ENCODE measurements at places on chromosomes 1 and 21. TPM values are rescaled to one million over a fixed set of nuclear protein-coding genes. Genes with fewer than 3 reads are reported as not detected.
A peak's percentile ranks its signal among the peaks of the same experiment; 100 is the strongest.

- H3K27ac ChIP-seq: no peak overlapping the region
- H3K4me1 ChIP-seq: no peaks in the 10 kb centered on the region
- no peaks in the 10 kb centered on the region for H3K27me3 ChIP-seq
- H3K4me3 ChIP-seq: no peak overlapping the region
- H3K36me3 ChIP-seq: no peaks in the 10 kb centered on the region
These were observed 127.3 kb downstream of the DSCAM start for GRCh38 chr21:40719615-40720014.

GRCh38 chr1:207844371-207844770 lies 66.6 kb downstream of the CD34 start:
- no peak for DNase-seq
- H3K36me3 ChIP-seq: no peaks in the 10 kb centered on the region
- H3K27me3 ChIP-seq: no peaks in the 10 kb centered on the region

DNA sequence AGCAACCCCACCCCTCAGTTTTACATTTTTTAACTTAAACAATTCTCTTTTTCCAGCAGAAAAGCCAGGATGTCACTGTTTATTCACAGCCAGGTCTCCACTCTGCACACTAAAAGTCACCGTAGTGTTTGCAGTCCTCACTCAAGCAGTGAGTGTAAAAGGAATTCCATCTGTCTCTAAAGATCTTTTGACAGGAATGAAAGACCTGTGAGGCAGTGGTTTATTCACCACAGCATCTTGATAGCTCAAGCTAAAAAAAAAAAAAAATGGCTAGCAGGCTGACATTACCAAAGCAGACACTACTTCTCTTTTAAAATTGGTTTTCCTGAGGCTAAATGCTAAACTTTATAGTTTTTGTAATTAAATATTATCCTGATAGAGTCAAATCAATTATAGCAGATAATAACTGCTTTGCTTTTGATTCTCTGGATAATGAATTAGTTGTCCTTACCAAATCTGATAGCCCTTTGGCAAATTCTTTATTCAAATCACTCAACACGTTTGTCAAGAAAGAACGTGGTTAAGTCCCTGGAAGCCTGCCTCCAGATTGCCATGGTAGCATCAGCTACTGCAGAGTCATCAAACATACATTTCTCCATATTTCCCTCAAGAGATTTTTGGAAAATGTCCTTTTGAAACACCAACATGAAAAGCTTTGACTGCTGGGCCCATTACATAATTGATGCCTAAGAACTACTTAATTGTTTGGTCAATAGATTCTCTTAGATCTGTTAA lies 22.2 kb upstream of the SLC5A9 start:
- no peak for DNase-seq
- peaks cover 14% of the 10 kb centered on the region for H3K4me1 ChIP-seq
- peaks cover 21% of the 10 kb centered on the region for H3K27me3 ChIP-seq
- no peaks in the 10 kb centered on the region for H3K36me3 ChIP-seq
- no peak overlapping the region for H3K4me3 ChIP-seq

GRCh38 chr1:173914366-173914871 lies 2.7 kb downstream of the SERPINC1 start:
- no peak overlapping the region for H3K27ac ChIP-seq
- H3K4me3 ChIP-seq: no peak overlapping the region
- peak; percentile 79 for DNase-seq
- no peaks in the 10 kb centered on the region for H3K36me3 ChIP-seq
- no peaks in the 10 kb centered on the region for H3K4me1 ChIP-seq

DNA sequence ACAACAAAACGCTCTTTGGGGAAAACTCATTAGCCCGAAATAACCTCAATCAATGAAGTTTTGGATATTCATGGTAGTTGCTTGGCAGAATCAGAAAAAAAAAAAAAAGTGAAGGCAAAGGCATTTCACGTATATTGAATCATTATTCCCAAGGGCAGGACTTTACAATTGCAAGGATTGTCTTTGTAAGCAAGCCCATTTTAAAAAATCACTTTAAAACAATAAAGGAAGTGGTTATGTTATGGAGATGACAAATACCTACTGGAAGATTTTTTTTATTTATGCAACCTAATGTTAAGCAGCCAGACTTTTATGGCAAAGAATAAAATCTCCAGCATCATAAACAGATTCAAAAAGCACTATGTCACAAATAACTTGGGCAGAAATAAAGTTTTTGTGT lies 9.3 kb downstream of the GJB4 start:
- no peaks in the 10 kb centered on the region for H3K4me1 ChIP-seq
- H3K27me3 ChIP-seq: peaks cover 4% of the 10 kb centered on the region
- no peak overlapping the region for H3K27ac ChIP-seq
- H3K36me3 ChIP-seq: no peaks in the 10 kb centered on the region
- no peak for DNase-seq

GRCh38 chr1:10210841-10211804 lies 753 bp downstream of the KIF1B start:
- peak; percentile 93 for DNase-seq
- H3K4me1 ChIP-seq: peaks cover 19% of the 10 kb centered on the region
- H3K27me3 ChIP-seq: no peaks in the 10 kb centered on the region
- H3K4me3 ChIP-seq: peak overlapping the region; percentile 99
- peak overlapping the region; percentile 94 for H3K27ac ChIP-seq

- no peak overlapping the region for H3K4me3 ChIP-seq
- no peaks in the 10 kb centered on the region for H3K27me3 ChIP-seq
- H3K27ac ChIP-seq: no peak overlapping the region
- no peaks in the 10 kb centered on the region for H3K4me1 ChIP-seq
These were observed 158.0 kb downstream of the CENPF start for GRCh38 chr1:214761030-214761429.

Gene SLC30A10
- not detected for total RNA-seq

Gene LORICRIN
- total RNA-seq: not detected
